ENCODE measurements at places on chromosomes 11 and 22. TPM values are rescaled to one million over a fixed set of nuclear protein-coding genes. Genes with fewer than 3 reads are reported as not detected.

MMP12 gene
- not detected for total RNA-seq

SLC5A4 gene
- not detected for total RNA-seq

TRIM6 gene
- total RNA-seq: 0.30 TPM

IMMP1L gene
- total RNA-seq: 26.7 TPM

DNA sequence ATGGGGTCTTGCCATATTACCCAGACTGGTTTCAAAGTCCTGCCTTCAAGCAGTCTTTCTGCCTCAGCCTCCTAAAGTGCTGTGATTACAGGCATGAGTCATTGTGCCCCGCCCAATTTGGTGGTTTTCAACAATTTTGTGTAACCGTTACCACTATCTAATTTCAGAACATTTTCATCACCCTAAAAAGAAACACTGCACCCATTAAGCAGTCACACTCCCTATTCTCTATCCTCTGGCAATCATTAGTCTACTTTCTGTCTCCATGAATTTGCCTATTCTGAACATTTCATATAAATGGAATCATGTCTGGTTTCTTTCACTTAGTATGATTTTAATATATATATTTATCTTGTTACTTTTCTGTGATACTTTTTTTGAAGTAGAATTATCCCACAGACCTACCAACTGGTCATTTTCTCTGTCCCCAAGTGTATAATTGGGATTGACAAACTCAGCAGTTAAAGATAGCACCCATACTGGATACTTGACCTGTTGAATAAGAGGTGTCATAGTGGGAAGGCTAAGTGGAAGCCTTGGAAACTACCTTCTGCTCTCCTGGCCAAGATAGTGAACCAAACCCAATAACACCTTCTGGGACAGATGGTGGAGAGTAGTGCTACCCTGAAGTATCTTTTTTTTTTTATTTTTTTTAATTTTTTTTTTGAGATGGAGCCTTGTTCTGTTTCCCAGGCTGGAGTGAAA is 64.8 kb downstream of the STIM1 start:
- peak; percentile 68 for DNase-seq

DNA sequence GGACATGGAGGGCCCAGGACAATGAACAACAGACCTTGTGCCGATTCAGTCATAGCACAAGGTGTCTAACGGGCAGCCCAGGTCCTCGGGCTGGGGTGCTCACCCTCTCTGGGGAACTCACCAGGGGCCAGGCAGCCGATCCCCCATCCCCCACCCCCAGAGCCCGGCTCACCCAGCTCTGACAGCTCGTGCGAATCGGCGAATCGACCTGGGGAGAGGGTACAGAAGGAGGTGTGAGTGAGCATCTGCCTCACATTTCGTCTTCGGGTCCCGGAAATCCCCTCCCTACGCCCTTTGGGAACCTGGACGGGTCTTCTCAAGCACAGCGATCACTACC is 423 bp downstream of the PEX16 start:
- DNase-seq: no peak

DNA sequence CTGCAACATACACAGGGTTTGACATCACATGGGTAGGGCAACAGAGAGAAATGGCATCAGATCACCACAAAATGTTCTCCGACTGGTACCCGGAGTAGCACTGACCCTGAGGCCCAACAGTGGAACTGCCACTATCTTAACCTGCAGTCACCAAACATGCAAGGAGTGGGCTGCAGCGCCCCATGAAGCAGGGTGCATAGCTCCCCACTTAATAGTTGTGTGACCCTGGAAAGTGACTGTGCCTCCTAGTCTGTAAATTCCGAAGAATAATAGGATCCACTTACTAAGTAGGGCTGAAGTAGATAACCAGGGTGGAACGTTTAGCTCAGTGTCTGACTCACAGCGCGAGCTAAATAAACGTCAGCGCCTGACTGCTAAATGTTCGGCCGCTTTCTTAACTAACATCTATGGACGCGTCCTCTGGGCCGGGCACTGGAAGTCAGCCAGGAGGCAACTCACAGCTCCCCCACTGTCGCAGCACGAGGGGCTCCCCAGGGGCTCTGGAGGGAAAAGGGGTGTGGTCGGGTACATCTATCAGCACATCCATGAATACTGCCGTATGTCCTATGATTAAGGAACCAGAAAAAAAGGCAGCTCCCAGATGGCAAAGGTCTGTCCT is 777 bp downstream of the LTO1 start:
- peak; percentile 22 for DNase-seq

DNA sequence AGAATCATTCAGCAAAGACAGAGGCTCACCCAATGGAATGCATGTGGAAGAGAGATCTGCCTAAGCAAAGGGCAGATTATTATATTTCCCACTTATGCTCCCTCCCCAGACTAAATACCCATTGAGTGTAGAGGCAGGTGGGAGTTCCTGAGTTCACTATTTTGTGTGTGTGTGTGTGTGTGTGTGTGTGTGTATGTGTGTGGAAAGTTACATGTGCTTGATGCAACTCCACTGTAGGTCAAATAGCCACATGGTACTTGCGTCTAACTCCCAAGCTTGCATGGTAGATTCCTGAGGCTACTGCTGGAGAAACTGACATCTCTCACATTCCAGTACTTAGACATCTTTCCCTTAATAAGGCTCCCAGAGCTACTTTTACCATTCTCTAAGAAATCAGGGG is 3.4 kb upstream of the COPB1 start:
- no peak for DNase-seq

DNA sequence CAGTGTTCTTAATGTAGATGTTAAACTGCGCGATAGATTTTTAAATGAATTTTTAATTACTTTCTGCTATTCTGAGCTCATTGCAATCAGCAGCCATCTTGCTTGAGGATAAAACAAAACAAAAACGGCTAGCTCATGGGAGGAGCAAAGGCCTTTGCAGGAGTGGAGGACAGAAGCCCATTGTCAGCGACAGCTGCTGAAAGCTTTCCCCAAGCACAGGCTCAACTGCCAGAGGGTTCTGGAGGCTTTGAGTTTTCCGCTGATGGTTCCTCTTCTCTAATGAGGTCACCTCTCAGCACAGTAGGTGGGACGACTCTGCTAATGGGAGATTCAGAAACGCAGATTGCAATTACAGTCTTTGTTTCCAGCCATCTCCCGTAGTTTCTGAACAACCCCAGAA is 167.1 kb upstream of the TTC12 start:
- no peak for DNase-seq

DNA sequence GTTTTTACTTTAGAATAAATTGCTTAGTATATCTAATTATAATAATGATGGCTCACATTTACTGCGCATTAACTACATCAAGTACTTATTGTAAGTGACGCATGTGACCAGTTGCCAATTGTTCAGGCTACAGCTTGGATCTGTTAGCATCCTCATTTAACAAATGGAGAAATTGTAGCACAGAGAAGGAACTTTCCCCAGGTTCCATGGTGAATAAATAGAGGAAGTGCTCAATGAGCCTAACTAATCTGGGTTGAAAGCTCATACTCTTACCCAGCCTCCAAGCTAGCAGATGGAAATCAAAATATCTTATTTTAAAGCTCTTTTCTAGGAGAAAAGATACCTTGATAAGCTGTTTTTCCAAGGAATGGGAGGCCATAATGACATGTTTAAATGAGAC is 19.8 kb downstream of the MMP27 start:
- DNase-seq: no peak

GRCh38 chr11:69310351-69310750 is 16.4 kb downstream of the MYEOV start:
- no peak for DNase-seq

DNA sequence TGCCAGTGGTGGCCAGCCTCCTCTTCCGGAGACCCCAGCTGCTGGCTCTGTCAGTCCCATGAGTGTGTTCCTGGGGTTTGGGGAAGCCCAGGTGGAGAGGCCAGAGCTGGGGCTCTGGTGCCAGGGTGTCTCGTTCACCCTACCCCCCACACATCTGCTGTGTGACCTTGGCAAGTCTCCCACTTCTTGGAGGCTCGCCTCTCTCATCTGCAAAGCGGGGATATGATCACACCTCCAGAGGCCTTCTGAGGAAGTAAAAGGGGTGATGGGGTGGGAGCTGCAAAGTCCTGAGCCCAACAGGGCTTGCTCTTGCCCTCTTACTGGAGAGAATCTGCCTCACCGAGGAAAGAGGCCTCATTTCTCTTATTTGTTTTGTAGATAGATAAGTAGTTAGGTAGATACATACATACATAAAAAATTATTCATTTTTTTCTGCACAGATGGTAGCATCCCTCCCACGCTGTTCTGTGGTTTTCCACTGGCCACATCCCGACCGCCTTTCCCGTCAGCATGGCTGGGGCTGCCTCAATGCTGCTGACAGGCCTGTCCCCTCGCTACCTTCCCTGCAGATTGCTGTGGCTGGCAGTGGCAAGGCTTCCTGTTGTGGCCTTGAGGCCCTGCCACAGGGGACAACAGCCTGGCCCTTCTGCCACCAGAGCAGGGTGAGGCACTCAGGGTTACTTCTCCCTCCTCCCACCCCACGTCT is 23.9 kb downstream of the MYO7A start:
- no peak for DNase-seq

DNA sequence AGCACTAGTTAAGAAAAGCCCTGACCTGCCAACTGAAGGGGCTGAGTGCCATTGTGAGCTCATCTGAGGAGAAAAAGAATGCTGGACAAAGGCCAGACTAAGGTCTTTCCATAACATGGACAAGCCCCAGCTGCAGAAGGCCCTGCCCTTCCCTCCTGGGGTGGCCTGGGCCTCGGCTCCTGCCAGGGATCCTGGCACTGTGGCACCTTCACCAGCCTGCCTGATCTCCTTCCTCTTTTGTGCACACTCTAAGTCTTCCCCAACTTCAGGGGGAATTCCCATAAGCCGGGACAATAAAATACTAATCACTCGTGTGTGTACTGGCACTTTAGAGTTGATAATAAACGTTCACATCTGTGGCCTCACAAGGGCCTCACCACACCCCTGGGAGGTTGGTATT is 9.9 kb downstream of the TMPRSS13 start:
- DNase-seq: no peak

- no peak for DNase-seq
Measured at GRCh38 chr11:112836256-112836602, 125.0 kb upstream of the NCAM1 start.

GRCh38 chr11:3088806-3089205 is 31.6 kb upstream of the CARS1 start:
- no peak for DNase-seq

GRCh38 chr22:49718396-49718795 is 109.3 kb downstream of the BRD1 start:
- DNase-seq: no peak

DNA sequence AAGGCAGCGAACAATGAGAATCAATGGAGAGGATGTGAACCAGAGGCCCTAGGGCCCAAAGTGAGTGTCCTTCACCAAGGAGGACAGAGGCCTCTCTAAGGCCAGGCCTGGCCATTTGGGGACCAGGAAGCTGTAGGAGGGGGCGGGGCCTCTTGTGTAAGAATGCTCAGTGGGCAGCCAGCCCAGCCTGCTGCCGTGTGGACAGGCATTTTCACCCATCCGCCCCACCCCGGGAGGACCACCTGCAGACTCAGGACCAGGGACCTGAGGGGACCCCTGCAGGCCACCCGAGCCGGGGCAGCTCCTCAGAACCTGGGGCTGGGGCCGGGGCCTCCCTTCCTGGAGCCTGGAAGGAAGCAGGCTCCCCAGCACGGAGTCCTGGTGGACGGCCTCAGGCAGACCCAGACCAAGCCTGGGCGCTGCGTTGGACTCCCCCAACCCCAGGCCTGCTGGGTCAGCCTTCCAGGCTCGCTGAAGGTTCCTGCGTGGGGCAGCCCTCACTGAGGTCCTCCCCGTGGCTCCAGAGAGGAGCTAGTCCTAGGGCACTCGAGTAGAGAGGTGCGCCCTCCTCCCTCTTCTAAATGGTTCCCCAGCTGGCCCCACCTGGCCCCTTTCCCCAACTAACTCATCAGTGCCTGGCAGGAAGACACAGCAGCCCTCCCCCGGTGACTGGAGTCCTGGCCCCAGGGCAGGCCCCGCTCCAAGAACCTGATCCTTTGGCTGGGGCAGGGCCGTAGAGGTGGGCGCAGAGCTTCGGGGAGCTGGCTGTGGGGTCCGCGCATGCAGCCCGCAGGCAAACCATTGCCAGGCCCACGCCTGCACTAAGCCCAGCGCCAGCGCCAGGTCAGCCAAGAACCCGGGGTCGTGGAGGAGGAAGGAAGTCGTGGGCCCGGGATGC is 1.5 kb upstream of the TRABD start:
- DNase-seq: no peak

DNA sequence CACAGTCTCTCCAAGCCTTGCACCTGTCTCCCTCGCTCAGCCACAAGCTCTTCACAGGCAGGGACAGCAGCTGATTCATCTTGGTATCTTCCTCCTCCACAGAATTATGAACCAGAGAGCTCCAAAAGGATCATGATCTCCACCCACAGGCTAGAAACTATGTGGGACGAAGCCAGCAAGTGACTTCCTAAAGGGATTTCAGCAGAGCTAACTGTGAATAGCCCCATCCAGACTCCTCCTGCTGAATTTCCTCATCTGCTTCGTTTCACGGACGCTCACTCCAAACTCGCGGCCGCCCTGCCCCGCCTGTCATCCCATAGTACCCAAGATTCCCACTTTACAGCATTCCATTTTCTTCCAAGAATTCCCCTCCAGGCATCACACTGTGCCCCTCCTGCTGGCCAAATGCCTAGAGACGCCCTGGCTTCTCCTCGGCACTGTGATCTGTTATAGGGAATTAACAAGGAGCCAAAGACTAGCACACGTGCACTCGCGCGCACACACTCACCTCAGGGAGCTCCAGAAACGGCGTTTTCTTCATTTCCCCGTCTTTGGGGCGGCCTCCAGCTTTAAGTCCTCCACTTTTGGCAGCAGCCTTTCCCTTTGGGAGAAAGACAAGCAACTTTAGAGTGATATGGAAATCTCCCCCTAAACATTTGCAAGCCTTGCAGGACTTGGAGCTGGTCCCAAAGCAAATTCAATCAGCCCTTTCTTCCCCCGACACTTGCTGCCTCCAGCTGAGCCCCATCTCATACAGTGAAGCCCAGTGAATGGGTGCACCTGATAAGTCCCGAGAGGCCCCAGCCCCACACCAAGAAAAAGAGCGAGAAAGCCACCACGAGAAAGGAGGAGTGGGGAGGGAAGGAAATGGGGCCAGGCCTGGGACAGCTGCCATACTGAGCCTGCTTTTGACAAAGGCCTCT is 35.5 kb downstream of the SPATA19 start:
- DNase-seq: no peak

DNA sequence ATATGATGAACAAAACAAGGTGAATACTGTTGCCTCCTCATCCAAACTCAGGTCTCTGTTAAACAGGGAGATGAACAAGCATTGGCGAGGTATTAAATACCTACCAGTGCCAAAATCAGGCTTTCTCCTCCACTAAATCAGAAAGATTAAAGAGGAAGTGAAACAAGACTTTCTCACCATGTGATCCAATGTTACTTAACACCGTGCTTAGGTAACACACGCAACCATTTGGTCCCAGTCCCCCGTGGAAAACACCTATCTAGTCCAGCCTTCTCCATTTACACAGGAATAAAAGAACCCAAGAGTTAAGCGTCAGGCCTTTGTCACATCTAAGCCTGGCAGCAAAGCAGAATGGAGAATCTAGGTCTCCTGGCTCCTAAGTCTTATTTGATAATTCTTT is 34.5 kb downstream of the TENM4 start:
- DNase-seq: no peak
